AG09309 (cell line): ENCODE measurements at places on chromosomes 3 and 15.

GRCh38 chr3:31890007-31890406, 91.1 kb downstream of the OSBPL10 start:
- DNase-seq = no peak

DNA sequence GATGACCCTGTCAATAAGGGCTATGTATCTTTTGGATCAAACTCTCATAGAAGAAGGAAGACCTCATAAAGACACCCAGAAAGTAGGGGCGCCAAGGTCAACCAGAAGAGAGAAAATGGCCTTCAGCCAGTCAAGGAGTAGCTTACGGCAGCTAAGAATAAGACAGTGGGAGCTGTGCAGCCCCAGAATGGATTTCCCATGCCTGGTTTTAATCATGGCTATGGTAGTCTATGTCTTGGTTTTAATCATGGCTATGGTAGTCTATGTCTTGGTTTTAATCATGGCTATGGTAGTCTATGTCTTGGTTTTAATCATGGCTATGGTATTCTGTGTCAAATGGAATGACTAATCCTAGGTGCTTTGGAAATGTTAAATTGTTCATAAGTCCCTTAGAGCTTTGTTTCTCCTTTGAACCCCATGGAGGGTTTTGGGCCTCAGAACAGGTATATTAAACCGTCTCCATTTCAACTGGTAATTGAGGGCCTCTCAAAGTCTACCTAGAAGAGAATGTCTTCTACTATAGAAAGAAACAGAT, 742.0 kb upstream of the CFAP20DC start:
- DNase-seq = no peak

DNA sequence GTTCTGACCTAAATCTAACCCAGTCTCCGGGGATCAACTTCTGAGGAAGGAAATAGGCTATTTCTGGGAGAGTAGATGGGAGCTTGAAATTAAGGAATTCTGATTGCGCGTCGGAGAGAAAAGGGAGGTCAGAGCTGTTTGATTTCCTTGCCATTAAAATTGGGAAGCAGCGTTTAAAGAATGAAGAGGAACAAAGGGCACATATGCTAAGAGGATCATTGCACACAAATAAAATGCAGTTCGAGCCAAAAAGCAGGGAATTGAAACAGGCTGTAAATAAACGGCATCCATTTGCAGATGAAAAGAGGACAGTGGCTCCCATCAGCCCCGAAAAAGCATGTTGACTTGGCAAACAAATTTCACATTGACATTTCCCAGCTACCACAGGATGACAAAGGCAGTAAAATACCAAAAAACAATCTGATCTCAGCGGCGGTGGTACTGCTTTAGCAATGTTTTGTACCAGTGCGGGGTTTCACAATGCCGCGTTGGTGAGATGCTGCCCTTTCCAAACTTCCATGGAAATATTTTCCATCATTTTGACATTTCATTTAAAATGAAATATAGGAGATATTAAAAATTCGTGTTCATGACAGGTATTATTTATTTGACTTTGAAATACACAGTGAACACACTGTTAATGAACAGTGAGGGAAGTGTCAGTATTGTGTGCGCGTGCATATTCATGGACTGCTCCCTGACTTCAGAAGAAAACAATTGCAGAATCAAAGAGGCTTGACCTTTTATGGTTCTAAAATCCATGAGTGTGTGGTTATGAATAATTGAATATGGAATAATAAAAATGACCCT, 108.8 kb downstream of the SQOR start:
- DNase-seq = no peak

- DNase-seq = no peak
Observed at GRCh38 chr3:127233371-127233770, 40.4 kb downstream of the PRR23E start.

DNA sequence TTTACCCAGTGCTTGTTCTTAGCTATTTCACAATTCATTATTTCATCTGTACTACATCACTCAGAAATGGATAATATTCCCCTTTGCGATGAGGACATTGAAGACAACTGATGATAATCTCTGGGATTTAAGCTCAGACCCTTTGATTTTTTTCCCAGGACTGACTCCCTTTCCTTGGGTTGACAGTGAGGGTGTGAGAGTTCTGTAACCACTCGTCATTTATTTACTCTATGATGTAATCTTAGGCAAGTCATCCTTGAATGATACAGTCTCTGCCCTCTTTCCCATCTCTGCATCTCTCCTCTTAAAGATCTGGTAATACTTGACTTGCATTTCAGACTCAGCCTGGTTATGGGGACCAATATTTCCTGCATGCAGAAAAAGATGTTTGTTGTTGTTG, 1041.7 kb downstream of the AGBL1 start:
- DNase-seq = no peak

- DNase-seq = no peak
Observed at GRCh38 chr3:188567478-188568195, 413.7 kb downstream of the LPP start.

DNA sequence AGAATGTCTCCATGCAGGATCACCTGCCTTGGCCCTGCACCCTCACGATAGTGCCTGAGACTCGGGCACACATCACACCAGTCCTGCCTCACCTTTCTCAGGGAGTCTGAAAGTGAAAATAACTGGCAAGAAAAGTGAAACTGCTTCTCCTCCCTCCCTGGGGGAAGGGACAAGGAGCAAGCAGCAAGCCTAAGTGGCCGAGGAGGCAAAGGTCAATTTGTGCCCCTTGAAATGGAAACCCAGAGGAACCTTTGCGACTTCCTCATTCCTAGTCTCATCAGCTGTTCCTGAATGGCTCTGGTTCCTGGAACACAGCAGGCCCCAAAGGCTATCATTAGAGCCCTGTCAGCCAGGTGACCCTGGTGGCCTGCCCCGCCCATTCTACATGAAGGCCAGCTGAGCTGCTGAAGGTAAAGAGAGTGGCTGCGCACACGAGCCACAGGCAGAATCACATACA, 28.0 kb upstream of the SLCO2A1 start:
- DNase-seq = no peak

DNA sequence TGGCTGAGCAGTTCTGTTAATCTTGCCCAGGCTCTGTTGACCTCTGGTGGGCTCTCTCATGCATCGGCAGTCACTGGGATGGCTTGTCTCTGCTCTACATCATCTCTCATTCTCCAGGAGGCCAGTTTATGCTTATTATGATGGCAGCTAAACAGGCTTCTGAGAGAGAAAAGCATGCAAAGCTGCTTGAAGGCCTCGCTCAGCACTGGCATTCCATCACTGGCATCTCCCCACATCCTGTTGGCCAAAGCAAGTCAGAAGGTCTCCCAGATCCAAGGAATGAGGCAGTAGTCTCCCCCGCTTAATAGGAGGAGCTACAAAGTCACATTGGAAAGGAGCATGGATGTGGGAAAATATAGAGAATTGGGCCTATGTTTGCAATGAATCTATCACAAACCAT, 212.6 kb downstream of the ZNF621 start:
- DNase-seq = no peak
